ENCODE measurements at places on chromosomes 4 and X.

GRCh38 chr4:184955636-184956035, 62.7 kb upstream of the HELT start:
- DNase-seq, result no peak

- no peak for DNase-seq
Observed at GRCh38 chr4:70874268-70875156, 27.7 kb upstream of the MOB1B start.

- DNase-seq, result no peak
Observed at GRCh38 chr4:89110541-89110985, 770 bp upstream of the TIGD2 start.

DNA sequence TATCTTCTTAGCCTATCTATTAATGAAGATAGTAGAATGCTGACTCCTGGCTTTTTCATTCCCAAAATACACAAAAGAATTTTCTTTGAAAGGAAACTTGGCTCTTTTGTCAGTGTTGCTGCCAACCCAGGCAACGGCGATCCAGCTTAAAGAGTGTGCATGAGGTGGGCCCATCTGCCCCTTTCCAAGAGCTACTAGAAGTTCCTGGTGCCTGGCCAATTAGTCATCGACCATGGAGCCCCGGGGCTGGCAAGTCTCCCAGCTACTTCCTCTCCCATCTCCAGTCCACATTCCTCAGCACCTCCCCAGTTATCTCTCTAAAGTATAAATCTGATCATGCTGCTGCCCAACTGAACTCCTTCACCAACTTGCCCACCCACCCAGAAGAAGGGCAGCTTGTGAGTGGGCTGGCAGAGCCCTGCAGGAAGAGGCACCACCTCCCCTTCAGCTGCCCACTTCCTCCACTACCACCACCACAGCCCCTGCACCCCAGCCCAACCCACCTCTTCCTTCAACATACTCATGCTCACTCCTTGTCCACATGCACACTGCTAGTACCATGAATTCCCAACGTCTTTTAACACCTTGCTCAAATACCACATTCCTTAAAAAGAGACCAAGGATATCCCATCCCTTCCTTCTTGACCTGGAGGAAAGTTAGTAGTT, 158.2 kb upstream of the MAP3K15 start:
- DNase-seq, result no peak

- no peak for DNase-seq
Observed at GRCh38 chr4:184108006-184108501, 109.6 kb downstream of the ENPP6 start.

DNA sequence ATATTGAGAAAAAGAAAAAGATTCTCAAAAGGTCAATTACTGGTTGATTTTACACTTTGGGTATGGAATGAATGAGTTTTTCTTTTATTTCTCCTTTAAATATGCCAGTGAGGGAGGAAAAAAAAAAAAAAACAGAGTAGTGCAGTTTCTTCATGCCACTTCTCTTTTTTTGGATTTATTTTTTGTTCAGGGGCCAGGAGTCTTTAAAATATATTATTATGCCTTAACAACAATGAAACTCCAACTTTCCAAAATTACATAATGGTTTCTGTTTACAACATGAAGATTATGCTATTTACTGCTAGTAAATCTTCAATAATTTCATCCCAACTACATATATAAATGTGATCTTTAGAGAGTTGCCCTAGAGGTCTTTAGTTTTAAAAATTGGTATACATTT, 31.9 kb downstream of the DTHD1 start:
- no peak for DNase-seq

- DNase-seq, result no peak
Observed at GRCh38 chr4:54872261-54872660, 214.5 kb downstream of the KIT start.

DNA sequence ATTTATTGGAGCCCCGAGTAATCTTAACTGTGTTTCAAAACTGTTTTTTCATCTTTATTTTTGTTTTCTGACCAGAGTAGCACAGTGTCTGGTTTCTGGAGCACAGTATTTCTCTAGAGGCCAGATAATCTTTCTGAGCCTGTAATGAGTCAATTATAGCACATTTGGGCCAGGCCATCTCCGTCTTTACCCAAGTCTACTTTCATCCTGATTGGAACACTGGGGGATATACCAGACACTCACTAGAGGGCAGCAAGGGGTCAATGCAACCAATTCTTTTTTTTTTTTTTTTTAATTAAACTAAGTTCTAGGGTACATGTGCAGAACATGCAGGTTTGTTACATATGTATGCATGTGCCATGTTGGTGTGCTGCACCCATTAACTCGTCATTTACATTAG, 282.0 kb downstream of the ARHGAP24 start:
- DNase-seq, result no peak

GRCh38 chr4:120688791-120689190, 233.7 kb downstream of the PRDM5 start:
- DNase-seq, result no peak

- DNase-seq, result no peak
Observed at GRCh38 chrX:8364369-8365141, 100.1 kb upstream of the VCX3B start.

DNA sequence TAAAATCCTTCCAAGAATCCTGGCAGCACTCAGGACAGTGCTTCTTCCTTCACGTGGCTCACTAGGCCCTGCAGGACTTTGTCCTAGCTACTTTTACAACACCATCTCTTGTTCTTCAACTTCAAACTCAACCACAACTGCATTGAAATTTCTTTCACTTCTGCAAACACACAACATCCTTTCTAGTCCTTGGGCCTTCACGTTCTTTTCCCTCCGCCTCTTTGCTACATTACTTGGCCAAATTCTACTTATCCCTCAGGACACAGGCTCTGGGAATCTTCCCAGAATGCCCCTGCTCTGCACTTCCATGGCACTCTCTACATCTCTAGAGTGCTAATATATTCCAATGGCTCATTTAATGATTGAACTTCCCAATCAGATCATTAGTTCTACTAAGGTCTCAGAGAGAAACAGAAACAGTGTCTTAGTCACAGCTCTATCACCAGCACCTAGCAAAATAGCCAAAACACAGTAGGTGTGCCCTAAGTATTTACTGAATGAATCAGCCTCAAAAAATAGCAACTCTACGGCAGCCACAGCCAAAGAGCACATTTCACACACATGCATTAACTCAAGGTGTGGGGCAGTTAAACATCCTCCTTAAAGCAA, 73.3 kb downstream of the MANBA start:
- DNase-seq, result no peak

DNA sequence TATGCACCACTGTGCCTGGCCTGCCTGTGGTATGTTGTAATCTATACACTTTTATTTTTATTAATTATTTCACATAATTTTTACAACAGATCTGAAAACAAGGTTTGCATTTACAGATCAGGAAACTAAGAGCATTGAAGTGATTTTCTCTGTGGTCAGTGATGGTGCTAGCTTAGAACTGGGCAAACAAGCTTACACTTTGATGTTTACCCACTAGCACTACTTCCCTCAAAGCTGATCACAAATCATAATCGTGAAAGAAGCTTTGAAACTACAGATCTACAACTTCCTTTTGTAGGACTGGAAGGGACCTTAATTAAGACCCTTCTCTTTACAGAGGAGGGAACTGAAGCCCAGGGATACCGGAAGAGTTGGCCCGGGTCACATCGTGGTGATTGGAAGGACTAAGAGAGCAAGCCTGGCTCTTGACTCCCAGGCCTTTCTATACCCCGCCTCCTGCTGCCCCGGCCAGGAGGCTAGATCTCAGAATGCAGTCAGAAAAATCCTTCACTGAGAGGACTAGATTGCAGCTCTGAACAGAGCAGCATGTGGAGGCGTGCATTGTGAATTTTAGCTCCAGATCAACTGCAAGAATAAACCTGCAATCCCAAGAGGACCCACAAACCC, 93.7 kb upstream of the ZNF827 start:
- no peak for DNase-seq

- DNase-seq, result no peak
Observed at GRCh38 chrX:38103857-38104812, 97.8 kb downstream of the SYTL5 start.

- no peak for DNase-seq
Observed at GRCh38 chr4:4430492-4431195, 43.7 kb downstream of the NSG1 start.

DNA sequence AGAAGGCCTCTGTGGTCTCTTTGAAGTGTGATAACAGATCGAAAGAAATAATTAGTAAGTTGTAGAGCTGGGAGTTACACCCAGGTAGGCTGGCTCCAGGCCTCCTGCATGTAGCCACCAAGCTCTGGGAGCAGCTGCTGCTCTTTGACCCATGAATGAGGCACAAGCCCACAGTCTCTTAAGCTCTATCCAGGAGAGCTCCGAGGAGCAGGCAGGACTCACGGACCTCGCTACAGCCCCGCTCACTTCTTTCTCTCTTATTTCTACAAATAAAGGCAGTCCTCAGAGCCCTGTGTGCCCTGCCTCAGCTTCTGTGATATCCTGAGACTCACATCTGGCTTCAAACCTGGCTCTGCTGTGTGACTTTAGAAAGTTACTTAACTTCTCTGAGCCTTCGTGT, 86.9 kb downstream of the EVC start:
- DNase-seq, result no peak

DNA sequence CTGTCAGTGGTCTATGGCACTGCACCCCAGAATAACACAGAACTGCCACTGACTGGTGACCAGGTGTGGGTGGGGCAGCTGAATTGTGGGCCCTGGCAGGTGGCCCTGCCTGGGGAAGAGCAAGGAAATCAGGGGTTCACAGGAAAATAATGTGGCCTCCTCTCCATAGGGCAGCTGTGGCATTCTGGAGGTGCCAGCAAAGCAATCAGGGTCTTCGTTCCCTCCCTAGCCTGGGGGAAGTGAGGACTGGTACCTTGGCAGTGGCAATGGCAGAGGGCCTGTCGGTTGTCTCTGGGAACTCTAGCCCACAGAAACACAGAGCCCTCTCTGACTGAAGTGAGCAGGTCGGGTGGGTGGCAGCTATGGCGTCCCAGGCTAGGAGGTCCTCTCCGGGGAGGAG, 223.0 kb downstream of the GRIA2 start:
- no peak for DNase-seq

- DNase-seq, result no peak
Observed at GRCh38 chrX:23633834-23634580, 33.3 kb upstream of the PRDX4 start.

DNA sequence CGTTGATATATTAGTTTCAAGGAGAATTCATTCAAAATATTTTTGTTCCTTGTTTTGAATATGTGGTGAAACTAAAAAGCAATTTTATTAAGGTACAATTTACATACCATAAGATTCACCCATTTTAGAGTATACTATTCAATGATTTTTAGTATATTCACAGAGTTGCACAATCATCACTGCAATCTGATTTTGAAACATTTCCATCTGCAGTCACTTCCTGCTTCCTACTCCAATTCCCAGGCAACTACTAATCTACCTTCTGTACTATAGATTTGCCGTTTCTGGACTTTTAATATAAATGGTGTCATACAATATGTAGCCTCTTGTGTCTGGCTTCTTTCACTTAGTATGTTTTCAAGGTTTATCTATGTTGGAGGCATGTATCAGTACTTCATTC, 71.3 kb downstream of the SLC9A7 start:
- DNase-seq, result no peak

- no peak for DNase-seq
Observed at GRCh38 chr4:89305712-89306437, 1.7 kb downstream of the GPRIN3 start.

DNA sequence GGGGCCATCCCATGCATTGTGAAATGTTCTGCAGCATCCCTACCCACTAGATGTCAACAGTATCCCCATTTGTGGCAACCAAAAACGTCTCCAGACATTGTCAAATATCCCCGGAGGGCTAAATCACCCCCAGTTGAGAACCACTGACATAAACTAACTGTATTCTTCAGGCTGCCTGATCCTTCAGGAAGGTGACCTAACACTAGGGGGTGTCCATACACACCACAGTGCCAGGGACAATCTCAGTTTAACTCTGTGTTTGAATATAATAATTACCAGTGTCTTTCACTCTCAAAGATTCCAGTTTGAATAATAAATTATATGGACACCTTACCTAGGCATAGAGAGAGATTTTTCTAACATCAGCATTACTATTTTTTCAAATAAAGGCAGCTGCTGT, 6.4 kb downstream of the ACE2 start:
- DNase-seq, result no peak

GRCh38 chrX:155061760-155062159, 9.2 kb downstream of the CMC4 start:
- no peak for DNase-seq

GRCh38 chrX:115173181-115173580, 16.0 kb upstream of the RBMXL3 start:
- DNase-seq, result no peak

DNA sequence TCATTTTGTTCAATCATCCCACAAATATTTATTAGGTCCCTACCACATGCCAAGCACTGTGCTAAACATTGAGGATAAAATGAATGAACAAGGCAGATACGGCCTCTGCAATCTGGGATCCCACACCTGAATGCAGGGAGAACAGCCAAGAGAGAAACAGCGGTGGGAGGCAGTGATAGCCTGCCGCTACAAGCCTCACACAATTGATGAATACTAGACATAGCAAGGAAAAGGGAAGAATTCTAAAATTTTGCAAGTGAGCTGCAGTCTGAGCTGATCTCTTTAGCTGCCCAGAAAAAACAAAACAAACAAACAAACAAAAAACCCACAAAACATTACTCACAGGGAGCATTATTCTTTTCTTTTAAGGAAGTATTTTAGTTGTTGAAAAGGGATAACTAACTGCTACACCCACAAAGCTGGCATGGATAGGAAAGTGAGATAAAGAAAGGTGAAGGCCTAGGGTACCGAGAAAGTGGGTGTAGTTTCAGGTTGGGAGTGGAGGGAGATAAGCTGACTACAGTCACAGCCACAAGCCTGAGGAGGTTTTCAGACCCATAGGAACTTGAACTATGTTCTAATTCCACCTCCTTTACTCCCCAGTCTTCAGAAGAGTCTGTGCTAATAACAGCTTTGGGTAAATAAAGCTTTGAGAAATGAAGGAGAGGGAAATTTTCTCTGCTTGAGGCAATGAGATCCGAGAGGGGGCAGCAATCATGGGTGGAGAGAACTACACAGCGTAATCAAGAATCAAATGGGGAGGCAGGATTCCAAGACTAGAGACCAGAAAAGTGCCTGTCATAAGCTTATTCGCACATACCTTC, 85.4 kb downstream of the SH3RF1 start:
- DNase-seq, result no peak

- DNase-seq, result no peak
Observed at GRCh38 chr4:3851211-3851610, 85.0 kb downstream of the ADRA2C start.

DNA sequence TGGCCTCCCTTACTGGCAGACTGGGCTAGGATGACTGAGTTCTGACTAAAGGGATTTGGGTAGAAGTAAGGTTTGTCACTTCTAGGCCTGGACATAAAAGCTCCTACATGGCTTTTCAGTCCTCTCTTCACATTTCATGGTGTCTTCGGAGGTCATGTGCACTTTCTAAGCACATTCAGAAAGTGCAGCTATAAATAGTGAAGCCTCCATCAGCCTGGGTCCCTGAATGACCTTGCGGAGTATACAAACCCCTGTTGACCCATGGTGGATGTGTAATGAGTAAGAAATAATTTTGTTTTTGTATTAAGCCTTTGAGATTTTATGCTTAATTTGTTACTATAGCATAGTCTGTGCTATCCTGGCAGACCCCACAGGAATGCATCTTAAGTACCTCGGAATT, 154.0 kb downstream of the STOX2 start:
- no peak for DNase-seq

GRCh38 chr4:122341886-122342285, 36.9 kb upstream of the ADAD1 start:
- no peak for DNase-seq
